ENCODE measurements at places on chromosomes 6 and 20.

- DNase-seq, result peak; percentile 20
These were observed 30.1 kb upstream of the CSNK2A1 start for GRCh38 chr20:573414-574296.

GRCh38 chr20:60950561-60950960 is 301.5 kb upstream of the CDH4 start:
- no peak for DNase-seq

DNA sequence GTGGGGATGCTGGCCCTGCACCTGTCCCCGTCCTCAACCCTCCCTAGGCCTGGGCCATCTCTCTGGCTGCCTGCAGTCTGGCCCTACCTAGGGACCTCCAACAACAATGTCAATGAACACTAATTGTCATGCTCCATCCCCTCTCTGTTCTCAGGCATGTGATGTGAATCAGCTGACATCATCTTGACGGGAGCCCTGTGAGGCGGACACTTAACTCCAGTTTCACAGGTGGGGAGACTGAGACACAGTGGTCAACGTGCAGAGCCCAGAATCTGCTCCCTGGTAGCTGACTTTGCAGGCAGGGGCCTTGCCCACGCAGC is 762 bp upstream of the TCEA2 start:
- DNase-seq, result no peak

DNA sequence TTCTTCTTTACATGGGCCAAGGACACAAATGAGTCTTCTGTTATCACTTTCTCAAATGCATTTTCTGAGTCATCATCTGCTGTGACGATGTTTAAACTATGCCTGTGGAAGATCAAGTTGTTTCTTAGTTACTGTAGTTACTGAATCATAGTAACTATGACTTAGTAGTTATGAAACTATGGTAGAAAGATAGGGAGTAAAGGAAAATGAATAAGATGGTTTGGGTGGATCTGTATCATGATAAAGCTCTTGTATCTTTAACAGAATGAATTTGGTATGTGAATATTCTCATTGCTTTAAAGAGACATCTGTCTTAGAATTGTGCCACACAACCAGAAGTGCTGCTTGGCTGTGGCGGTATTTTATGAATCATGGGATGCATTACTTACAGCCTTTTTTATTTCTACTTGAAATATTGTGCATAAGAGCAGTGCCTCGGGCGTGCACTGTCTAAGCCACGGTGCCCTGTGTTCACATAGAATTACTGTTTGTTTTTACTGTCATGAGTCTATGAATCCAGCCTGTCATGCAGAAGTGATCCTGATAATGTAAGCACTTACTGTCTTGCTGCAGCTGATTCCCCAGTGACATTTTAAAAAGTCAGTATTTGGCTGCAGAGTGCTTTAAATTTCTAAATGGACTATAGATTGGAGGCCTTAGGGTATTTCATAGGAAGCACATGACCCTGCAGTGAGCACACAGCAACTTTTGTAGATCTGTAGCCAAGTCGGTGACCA is 215.2 kb downstream of the TMEM242 start:
- no peak for DNase-seq

DNA sequence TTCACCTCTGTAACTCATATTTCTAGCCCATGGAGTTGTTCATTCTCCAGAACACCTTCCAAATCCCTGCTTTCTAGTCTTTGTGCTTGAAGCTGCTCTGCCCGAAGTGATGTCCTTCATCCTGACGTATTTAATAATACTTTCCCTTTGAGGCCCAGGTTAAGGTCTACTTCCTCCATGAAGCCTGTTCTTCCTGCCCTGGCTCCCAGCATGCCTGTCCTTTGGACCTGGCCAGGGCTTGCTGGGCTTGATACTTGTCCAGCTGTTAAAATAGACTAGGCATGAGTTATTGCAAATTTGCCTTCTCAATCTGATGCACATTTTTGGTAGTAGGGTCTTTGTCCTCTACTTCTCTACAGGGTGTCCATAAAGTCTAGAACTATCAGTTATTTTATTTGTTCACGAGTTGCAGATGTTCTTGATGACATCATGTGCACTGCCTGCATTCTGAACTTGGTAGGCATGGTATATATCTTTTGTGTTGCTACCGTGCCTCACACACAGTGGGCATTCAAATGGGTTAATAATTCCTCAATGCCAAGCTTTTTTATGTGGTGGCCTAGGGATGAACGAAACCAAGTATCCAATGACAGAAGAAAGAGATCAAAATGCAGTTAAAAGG is 3.1 kb upstream of the MAP7 start:
- DNase-seq, result no peak

DNA sequence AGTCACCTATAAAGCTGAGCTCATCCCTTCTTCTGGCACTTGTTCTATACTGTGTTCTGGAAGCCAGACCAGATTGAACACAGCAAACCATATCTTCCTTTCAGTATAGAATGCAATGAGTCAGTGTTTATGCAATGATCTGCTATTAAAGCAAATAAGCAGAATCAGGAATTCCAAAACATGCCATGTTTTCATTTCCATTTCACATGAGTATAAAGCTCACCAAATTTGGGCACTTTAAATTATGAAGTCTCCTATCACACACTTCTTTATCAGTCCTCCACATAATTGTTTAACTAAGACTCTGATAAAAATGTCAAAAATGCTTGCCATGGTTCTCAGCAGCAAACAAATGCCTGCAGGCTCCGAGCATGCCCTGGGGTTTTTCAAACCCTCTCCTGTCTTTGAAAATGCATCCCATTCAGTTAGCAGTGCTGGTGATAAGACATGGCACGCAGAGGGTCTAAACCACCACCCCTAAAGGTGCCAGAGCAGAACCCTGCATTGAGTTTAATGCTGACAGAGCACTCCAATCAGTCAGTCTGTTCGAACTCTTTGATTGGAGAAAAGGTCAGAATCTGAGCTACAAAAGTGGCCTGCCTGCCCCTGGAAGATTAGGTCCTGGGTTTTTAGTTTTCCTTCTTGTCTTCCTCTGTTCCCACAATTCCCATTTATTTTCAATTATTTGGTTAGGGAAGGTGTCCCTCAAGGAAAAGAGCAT is 234.1 kb downstream of the GMPR start:
- no peak for DNase-seq

DNA sequence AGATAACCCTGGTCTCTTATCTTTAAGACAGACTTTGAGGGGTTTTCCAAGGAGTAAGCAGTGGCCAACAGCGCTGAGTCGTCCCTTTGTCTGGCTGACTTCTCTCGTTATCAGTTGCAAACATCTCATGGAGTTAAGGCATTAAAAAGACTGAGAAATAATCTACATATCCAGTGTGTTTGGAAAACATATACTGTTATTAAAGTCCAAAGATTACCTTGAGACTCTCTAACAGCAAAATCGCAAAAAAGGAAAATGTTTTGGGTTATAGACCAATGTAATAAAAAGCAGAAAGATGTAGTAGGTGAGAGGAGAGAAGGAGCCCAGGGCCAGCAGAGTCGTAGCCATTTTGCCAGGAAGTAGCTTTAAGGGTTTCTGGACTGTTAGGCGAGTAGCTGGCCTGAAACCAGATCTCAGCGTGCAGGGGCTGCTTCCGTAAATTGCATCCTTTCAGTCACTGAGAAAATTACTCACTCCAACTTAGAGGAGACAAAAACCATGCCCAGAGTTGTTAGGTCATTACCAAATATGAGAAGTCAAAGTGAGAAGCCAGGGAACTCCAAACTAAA is 24.6 kb downstream of the MYLK4 start:
- DNase-seq, result no peak

DNA sequence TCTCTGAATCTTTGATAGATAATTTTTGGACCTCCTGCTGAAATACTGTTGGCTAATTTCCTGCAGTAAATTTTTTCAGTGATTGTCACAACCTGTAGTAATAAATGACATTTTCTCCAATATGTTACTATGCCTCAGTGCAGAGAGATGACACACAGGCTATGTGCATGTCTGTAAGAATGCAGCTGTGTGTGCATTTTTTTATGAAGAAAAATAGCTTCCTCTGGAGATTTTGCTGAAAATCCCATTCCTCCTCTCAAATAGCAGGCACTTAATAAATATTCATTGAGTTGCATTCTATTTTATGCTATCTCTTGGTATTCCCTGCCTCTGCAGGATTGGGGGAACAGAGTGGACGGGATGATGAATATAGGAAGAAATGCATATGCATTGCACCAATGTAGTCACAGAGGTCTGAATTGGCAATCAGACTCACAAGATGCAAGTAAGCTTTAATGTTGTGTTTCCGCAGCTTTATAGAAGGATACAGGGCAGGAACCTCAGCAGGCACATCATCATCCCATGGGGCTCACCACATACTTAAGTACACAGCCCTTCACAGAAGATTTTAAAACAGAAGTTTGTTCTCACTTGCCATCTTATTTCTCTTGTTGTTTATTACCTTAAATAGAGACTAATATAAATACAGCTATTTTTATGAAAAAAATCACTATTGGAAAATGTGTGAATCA is 474.7 kb downstream of the EPM2A start:
- no peak for DNase-seq

DNA sequence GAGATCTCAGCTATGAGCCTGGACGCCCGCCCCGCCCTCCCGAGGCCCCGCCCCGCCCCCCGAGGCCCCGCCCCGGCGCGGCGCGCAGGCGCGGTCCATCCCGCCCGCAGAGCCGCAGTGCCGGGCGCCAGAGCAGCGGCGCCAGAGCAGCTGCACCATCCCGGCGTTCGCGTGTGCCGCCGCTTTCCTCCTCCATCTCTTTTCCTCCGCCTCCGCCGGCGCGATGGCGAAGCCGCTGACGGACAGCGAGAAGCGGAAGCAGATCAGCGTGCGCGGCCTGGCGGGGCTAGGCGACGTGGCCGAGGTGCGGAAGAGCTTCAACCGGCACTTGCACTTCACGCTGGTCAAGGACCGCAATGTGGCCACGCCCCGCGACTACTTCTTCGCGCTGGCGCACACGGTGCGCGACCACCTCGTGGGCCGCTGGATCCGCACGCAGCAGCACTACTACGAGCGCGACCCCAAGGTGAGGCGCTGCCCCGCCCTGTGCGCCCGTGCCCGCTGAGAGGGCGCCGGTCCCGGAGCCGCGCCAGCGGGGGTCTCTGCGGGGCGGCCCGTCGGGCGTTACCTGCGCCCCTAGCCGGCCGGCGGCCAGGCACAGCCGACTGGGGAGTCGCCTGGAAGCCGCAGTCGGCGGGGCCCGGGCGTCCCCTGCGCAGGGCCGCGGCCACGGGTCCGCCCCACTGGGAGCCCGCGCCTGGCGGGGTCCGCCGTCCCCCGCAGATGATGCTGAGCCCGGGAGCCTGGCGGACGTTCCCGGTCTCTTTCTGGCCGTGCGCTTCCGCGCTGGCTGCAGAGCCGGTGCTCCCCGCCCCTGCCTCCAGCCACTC is at the start of gene PYGB:
TSS of gene PYGB (plus strand) at position 130 of the 830 bp plus-strand sequence. CDS start at position 224, 94 bp downstream.
- DNase-seq, result peak; percentile 90

DNA sequence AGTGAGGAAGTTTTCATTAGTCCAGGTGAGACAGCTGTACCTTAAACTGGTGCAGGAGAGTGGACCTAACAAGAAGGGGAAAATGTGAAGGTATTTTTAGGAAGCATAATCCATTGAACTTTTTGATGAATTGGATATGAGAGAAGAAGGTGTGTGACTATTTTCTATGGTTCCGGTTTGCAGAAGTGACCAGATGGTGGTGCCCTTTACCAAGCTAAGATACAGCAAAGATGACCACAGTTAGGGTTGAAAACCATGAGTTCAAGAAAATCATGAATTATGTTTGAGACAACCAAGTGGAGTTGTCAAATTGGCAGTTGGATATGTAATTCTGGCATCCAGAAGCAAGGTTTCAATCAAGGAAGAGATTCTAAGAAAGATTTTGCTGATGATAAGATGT is 61.9 kb upstream of the NRSN1 start:
- no peak for DNase-seq

DNA sequence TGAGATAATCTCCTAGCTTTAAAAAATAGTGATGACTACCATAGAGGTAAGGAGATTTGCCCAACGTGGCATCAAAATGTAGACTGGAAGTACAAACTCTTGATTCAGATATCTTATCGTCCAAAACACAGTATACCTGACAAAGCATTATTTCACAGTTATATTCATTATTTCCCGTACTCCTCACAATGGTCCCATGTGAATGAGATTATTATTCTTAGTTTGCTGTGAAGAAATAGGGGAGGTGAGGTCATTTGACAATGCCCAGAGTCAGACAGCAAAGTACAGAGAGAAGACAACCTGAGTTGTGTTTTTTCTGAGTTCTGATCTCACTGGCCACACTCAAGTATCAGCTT is 1.2 kb upstream of the TFB1M start:
- no peak for DNase-seq

DNA sequence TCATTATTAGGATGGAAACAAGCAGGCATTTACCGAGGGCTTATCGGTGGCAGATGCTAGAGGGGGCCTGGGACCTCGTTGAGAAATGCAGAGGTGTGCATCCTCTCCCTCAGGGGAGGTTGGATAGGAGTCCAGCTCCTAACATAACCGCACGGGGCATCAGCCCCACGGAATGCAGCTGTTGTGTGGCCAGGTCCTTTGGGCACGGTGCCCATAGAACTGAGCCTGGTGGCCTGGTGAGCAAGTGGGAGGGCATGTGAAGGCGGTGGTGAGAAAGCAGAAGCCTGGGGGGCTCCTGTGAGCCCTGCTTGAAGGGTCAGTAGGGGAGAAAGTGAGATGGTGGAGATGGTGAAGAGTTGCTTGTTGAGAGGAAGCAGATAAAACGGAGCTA is 143.7 kb downstream of the CDH26 start:
- DNase-seq, result no peak

GRCh38 chr6:137871831-137872454 is 4.9 kb downstream of the TNFAIP3 start:
- DNase-seq, result no peak

GRCh38 chr6:147108259-147108910 is 95.8 kb upstream of the STXBP5 start:
- DNase-seq, result no peak
